ENCODE measurements at places on chromosomes 4 and X.

GRCh38 chrX:101051153-101051548 lies 760 bp downstream of the TRMT2B start:
- peak overlapping the region; percentile 96 for H3K27ac ChIP-seq
- H3K4me3 ChIP-seq = peak overlapping the region; percentile 86
- H3K27me3 ChIP-seq = no peaks in the 10 kb centered on the region
- peaks cover 7% of the 10 kb centered on the region for H3K36me3 ChIP-seq

DNA sequence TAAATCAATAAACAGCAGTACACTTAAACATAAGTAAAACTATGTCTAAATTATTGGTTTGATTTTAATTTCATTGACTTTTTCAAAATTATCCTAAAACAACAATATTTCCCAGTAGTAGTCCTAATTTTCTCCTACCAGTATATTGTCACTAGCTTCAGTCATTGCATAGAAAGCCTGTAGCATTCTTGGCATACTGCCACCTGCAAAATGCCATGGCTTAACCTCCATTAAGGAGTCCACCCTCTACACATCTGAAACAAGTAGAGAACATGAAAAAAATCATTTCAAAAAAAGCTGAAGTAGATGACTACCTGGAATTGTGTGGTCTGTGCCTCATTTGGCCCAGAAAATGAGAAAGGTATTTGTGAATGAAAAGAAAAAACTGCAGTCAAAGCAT lies 348.5 kb downstream of the INPP4B start:
- no peak overlapping the region for H3K4me3 ChIP-seq
- no peaks in the 10 kb centered on the region for H3K4me1 ChIP-seq
- H3K36me3 ChIP-seq = no peaks in the 10 kb centered on the region
- no peak for DNase-seq
- no peaks in the 10 kb centered on the region for H3K27me3 ChIP-seq

- no peaks in the 10 kb centered on the region for H3K4me1 ChIP-seq
- no peak for DNase-seq
- peaks cover 3% of the 10 kb centered on the region for H3K36me3 ChIP-seq
- H3K27ac ChIP-seq = no peak overlapping the region
- H3K27me3 ChIP-seq = no peaks in the 10 kb centered on the region
These were observed 21.1 kb downstream of the TEC start for GRCh38 chr4:48248559-48248953.

- H3K36me3 ChIP-seq = peaks cover 64% of the 10 kb centered on the region
- no peaks in the 10 kb centered on the region for H3K27me3 ChIP-seq
- H3K27ac ChIP-seq = peak overlapping the region; percentile 2
- no peak overlapping the region for H3K4me3 ChIP-seq
- DNase-seq = no peak
These were observed 5.9 kb downstream of the MRFAP1L1 start for GRCh38 chr4:6703786-6704185.

DNA sequence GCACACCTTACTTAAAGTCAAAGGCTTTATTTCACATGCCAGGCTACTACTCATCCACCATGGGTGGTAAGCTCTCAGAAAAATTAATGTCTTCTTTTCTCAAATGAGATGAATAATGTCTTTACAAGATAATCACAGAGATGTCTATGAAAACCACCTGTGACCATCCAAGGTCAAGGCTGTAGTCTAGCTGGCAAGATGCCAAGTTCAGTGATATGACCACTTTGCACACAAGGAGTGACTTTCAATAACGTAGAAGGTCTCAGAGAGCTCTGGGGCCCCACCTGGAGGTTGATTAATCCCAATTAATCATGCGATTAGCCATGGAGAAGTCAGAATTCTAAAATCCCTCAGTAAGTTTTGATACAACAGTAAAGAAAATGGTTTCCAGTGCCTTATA lies 20.5 kb downstream of the ANOS1 start:
- H3K4me1 ChIP-seq = no peaks in the 10 kb centered on the region
- H3K27me3 ChIP-seq = no peaks in the 10 kb centered on the region
- no peak overlapping the region for H3K4me3 ChIP-seq
- H3K27ac ChIP-seq = no peak overlapping the region
- no peak for DNase-seq
- H3K36me3 ChIP-seq = no peaks in the 10 kb centered on the region

GRCh38 chr4:185257694-185258093 lies 48.3 kb downstream of the SNX25 start:
- no peak overlapping the region for H3K4me3 ChIP-seq
- peaks cover 20% of the 10 kb centered on the region for H3K4me1 ChIP-seq
- no peaks in the 10 kb centered on the region for H3K27me3 ChIP-seq
- no peak for DNase-seq
- no peak overlapping the region for H3K27ac ChIP-seq

GRCh38 chrX:103626855-103627254 lies 1.9 kb upstream of the TCEAL1 start:
- no peaks in the 10 kb centered on the region for H3K36me3 ChIP-seq
- no peaks in the 10 kb centered on the region for H3K27me3 ChIP-seq
- H3K27ac ChIP-seq = no peak overlapping the region
- H3K4me3 ChIP-seq = no peak overlapping the region

DNA sequence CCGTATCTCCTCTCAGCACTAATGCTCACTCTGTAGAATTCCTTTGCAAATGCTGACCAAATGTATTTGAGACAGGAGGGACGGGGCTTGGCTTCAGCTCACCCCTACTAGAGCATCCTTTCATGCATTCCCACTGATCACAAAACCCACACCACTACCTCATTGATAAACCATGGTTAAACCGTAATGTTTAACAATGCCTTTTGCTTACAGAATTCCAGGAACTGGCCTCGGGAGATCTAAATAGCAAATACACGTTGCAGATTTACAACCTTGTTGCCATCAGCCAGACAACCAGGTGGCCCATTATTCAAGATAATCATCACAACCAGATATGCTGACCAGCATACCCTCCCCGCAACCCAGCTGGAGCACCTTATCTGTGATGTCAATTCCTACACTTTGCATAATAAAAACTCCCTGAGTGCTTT lies 391.9 kb downstream of the KCTD8 start:
- H3K4me1 ChIP-seq = no peaks in the 10 kb centered on the region
- H3K27ac ChIP-seq = no peak overlapping the region
- H3K4me3 ChIP-seq = no peak overlapping the region
- H3K27me3 ChIP-seq = no peaks in the 10 kb centered on the region
- no peak for DNase-seq

DNA sequence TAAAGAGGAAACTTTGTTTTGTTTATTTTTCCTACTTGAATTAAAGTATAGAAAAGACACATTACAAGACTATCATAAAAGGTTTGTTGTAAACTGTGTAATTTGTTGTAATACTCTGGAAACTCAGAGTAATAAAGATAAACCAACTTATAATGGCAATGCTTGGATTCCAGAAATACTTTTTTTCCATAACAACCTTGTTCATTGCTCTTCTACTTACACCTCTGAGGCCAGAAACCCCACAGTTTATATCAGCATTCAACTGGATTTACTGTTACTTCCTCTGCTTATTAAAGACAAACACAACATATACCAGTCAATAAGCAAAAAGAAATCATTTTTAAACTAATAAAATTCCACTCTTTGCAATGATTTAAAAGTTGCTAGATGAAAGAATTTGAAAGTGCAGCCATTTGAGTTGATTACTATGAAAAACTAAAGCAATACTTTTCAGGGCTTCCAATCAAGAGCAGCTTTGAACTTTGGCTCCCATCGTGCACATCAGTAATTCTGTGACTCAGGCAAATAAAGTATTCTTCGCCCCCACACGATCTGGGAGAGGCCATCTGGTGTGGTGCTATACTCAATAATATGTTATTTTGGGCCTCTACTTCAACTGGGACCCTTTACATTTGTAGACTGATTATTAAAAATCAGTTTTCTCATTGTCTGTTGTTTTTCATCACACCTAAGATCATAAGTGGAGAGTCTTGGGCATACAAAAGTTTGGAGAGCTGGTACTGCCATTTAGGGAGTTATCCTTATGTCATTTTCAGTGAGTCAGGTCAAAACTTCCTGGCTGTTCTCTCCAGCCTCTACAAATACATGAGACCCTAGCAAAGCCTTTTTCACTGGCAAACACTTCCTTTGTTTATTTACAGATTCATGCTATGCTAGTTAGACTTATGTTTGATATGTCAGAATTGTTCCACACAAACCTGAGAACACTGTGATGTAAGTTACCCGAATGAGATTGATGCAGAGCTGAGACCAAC lies 20.5 kb downstream of the DDIT4L start:
- DNase-seq = no peak
- H3K36me3 ChIP-seq = peaks cover 19% of the 10 kb centered on the region
- H3K27ac ChIP-seq = no peak overlapping the region
- H3K4me3 ChIP-seq = no peak overlapping the region
- H3K4me1 ChIP-seq = peaks cover 49% of the 10 kb centered on the region
- H3K27me3 ChIP-seq = no peaks in the 10 kb centered on the region

DNA sequence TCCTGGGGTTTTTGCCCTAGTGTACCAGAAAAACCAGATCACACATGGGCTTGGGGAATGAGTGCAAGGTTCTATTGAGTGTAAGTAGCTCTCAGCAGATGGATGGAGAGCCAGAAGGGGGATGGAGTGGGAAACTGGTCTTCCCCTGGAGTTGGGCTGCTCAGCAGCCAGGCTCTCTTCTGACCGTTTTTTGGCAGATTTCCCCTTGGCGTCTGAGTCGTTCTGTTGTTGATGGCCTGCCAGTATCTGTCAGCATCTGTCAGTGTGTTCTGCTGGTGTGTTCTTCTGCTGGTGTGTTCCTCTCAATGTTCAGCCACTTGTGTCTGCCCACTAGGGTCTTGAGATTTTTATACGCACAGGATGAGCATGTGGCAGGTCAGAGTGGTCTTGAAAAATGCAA lies 633.9 kb upstream of the CPEB2 start:
- DNase-seq = no peak
- no peaks in the 10 kb centered on the region for H3K36me3 ChIP-seq
- no peaks in the 10 kb centered on the region for H3K27me3 ChIP-seq
- no peak overlapping the region for H3K27ac ChIP-seq

- no peaks in the 10 kb centered on the region for H3K4me1 ChIP-seq
- H3K27me3 ChIP-seq = no peaks in the 10 kb centered on the region
- no peak overlapping the region for H3K4me3 ChIP-seq
- no peak for DNase-seq
These were observed 138.8 kb upstream of the MSX1 start for GRCh38 chr4:4720646-4721045.

- peak overlapping the region; percentile 8 for H3K4me3 ChIP-seq
- peak; percentile 63 for DNase-seq
- peaks cover 10% of the 10 kb centered on the region for H3K36me3 ChIP-seq
- H3K27me3 ChIP-seq = peaks cover 9% of the 10 kb centered on the region
These were observed 22.4 kb downstream of the GAB1 start for GRCh38 chr4:143358923-143359643.

DNA sequence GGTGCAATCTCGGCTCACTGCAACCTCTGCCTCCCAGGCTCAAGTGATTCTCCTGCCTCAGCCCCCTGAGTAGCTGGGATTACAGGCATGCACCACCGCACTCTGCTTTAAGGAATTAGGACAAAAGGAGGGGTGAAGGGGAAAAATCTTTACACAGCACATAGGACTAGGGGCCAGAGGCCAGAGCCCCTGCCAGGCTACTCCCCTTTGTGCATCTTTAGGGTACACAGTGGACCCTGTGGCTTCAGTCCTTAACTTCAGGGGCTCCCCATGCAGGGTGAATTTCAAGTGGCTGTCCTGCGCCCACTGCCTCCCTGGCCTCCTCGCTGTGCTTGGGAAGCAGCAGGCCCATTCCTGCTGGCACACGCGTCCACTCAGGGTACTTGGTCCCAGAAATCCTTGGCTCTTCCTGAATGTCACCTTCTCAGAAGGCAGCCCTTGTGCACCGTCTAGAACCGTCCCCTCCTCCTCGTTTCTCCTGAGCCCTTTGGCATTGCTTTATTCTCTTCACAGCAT lies 138.9 kb upstream of the PSAPL1 start:
- H3K27ac ChIP-seq = no peak overlapping the region
- no peaks in the 10 kb centered on the region for H3K27me3 ChIP-seq
- DNase-seq = no peak
- no peak overlapping the region for H3K4me3 ChIP-seq
- peaks cover 5% of the 10 kb centered on the region for H3K36me3 ChIP-seq

DNA sequence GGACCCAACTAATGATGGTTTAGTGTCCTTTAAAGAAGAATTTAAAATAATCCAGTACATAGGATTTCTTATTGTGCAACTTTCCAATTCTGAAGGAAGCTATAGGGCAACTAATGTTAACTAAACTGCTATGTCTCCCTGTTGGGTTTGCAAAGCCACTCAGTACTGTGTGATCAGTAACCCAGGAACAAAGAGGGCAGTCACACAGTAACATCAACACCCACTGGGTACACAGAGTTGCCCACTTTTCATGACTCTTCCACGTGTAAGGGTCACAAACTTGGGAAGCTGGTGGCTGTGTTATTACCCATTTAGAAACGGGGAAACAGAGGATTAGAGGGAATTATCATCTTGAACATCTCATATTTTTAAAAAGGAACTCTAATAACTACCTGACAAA lies 555.0 kb upstream of the DIPK2B start:
- DNase-seq = no peak
- H3K36me3 ChIP-seq = peaks cover 31% of the 10 kb centered on the region
- no peaks in the 10 kb centered on the region for H3K27me3 ChIP-seq

DNA sequence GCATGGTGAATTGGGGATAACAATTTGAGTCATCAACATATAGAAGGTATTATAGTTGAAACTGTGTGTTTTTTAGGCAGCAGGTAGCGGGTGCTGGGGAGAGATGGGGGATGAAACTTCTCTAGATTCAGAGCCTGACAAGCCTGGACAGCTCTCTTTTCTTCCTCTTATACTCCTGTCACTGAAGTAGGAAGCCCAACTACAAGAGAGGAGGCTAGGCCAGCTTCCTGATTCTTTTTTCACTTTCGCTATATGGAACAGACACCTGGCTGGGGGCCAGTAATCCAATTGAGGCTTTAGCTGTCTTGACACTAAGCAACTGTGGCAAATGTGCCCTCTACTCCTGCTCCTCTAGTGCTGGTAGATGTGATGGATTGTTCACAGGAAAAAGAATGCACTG lies 69.2 kb downstream of the PHKA1 start:
- H3K4me1 ChIP-seq = peaks cover 4% of the 10 kb centered on the region
- H3K4me3 ChIP-seq = no peak overlapping the region
- H3K27ac ChIP-seq = no peak overlapping the region
- H3K36me3 ChIP-seq = no peaks in the 10 kb centered on the region

DNA sequence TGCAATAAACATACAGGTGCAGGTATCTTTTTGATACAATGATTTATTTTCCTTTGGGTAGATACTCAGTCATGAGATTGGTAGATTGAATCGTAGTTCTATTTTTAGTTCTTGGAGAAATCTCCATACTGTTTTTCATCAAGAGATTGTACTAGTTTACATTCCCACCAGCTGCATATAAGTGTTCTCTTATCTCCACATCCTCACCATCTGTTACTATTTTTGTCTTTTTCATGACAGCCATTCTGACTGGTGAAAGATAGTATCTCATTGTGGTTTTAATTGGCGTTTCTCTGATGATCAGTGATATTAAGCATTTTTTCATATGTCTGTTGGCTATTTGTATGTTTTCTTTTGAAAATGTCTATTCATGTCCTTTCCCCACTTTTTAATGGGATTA lies 202.2 kb downstream of the RAPGEF2 start:
- no peak overlapping the region for H3K27ac ChIP-seq
- no peak for DNase-seq
- H3K4me1 ChIP-seq = no peaks in the 10 kb centered on the region
- no peak overlapping the region for H3K4me3 ChIP-seq
- H3K27me3 ChIP-seq = no peaks in the 10 kb centered on the region
- peaks cover 14% of the 10 kb centered on the region for H3K36me3 ChIP-seq

GRCh38 chr4:5708449-5709206 lies at the start of gene EVC2:
Gene EVC2 (minus strand): TSS chr4:5708559. CDS start chr4:5708513, 46 bp downstream.
- peaks cover 2% of the 10 kb centered on the region for H3K36me3 ChIP-seq

- peaks cover 37% of the 10 kb centered on the region for H3K4me1 ChIP-seq
- peak overlapping the region; percentile 88 for H3K27ac ChIP-seq
- DNase-seq = no peak
- H3K27me3 ChIP-seq = no peaks in the 10 kb centered on the region
- H3K4me3 ChIP-seq = peak overlapping the region; percentile 40
These were observed 79.5 kb upstream of the FAM9C start for GRCh38 chrX:13123857-13124345.
